ACHN (cell line): ENCODE measurements at places on chromosomes 2 and 18.
A peak's percentile ranks its signal among the peaks of the same experiment; 100 is the strongest.

- no peak for DNase-seq
Observed at GRCh38 chr2:176931588-176932563, 280.7 kb upstream of the HNRNPA3 start.

GRCh38 chr2:126269911-126270310 lies 386.0 kb upstream of the GYPC start:
- no peak for DNase-seq

DNA sequence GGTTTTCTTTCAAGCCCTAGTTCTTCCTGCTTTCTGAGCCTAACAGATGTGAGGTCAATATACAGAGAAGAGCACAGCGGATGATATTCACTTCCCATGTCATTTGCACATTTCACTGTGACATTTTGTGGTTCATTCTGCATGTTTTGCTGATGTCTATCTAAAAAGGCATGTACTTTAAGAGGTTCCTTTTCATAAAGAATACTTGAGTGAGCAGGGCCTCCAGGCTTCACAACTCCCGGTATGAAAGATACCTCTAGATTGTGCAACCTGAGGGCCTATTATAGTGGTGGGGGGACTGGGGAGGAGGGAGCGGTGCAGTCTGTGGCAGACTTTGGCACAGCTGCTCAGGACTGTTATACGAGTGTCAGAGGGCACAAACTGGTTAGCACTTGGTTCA lies 54.6 kb downstream of the CPO start:
- DNase-seq = no peak

- no peak for DNase-seq
Observed at GRCh38 chr2:19850056-19851050, 51.4 kb downstream of the TTC32 start.

GRCh38 chr18:55433648-55434047 lies 154.3 kb downstream of the TCF4 start:
- DNase-seq = no peak

GRCh38 chr2:231378026-231378722 lies 17.3 kb upstream of the B3GNT7 start:
- no peak for DNase-seq

DNA sequence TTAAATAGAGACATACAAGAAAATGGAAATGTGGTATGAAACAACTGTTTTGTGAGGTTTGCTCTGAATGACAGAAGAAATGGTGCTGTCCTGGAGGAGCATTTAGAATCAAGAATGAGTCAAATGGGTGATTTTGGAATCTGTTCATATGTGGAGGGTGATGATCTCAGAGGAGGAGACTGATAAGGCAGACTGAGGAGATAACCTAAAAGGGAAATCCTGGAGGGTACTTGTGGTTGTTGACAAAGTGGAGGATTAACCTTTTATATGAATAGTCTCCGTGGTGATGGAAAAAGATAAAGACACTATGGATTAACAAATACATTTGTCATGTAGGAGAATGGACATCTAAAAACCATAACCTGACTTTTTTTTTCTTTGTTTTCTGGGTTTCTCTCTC lies 74.1 kb downstream of the MMADHC start:
- DNase-seq = no peak

DNA sequence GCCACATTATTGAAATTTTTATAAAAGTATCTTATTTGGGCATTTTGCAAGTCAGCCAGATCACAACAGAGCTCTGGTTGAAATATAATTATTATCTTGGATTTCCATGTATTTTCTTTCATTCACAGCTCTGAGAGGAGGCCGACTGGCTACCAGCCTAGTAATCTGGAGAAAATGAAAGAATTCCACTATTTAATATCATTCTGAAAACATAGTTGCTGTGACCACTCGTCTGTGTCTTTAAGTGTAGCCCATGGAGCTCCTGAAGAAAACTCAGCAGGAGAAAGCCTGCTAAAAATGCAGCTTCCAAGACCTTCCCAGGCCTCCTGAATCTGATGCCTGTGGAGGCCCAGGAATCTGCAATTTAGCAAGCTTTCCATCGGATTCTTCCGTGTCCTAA lies 114.7 kb downstream of the SH3BP4 start:
- DNase-seq = no peak

- no peak for DNase-seq
Observed at GRCh38 chr18:35851286-35851970, 121.1 kb upstream of the RMP24 start.

DNA sequence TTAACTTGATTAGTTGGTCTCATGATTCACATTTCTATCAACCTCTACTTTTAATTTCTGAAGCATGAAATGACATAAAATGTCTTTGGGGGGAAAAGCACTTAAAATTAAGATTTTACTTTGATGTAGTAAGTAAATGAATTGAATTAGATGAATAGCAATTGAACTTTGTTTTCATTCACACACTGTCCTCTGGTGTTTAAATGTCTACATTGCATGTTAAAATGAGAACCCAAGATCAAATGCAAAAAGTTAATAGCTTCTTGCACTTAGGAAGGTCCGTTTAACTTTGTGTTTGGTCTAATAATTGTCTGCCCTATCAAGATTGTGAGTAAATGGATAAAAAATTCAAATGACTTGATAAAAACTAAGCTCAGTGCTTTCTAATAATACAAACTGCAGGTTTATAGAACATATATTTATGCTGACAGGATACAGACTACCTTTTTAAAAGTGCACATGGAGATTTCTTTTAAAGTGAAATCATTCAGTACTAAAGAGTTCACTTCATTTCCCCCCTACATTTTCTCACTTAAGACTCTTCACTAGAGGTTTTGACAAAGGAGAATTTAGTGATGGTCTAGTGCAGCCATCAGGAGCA lies 156.2 kb upstream of the NABP1 start:
- DNase-seq = peak; percentile 62

DNA sequence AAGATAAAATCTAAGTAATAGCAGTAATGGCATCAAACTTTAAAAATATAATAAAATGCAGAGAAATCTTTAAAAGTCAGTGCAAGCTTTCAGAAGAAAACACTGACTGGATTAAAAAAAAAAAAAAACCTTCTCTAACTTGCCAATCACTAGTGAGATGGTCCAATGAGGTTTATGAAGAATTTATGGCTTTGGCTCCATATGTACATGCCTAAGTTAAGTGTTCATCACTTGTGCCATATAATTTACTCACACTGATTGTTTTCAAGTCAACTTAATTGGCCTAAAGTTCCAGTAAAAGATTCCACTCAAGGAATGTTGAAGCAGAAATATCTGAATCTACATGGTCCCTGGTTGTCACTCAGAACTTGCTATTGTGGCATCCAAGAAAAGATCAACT lies 40.7 kb upstream of the RAB27B start:
- DNase-seq = no peak

DNA sequence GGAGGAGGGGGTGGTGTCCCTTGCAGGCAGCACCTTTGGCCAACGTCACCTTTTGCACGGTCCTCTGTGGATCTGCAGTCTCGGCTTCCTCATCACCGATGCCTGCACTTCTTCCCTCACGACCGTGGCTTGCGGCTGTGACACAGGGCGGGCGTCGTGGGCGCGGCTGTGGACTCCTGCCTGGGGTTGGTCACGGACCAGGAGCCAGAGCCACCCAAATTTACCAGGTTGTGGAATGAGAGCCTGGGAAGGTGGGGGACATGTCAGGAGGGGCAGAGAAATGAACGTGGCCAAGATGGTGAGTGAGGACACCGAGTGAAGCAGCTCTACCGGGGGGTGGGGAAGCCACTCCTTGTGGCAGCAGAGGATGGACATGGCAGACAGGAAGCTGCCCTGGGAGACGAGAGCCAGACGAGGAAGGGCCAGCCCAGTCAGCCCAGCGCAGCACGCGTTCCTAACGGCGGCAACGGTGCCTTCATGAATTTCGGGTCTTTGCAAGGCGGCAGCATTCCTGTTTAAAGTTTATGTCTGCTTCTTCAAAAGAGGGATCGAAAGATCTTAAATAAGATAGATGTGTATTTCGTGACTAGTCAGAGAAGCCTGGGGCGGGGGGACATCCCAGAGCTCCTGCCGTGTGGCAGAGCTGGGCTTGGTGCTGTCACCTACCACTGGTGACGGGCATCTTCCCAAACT lies 84.2 kb downstream of the LRRFIP1 start:
- DNase-seq = no peak

GRCh38 chr2:61220768-61221167 lies 58.8 kb downstream of the C2orf74 start:
- DNase-seq = no peak

DNA sequence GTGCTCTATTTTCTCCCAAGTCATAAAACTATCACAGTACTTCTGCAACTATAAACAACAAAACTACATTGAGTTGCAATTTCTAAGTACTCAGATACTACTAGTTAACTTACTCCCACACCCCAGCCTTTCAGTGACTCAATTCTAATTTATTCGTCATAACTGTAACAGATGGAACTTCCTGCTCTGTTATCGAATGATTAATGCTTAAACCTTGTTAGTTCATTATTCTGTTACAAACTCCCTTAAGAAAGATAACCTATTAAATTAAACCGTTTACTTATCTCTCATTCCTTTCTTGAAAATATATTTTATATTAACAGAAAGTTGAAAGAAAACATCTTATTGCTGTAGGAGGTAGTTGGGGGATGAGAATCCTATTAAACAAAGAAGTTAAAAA lies 17.0 kb downstream of the TNFAIP6 start:
- DNase-seq = peak; percentile 92

- no peak for DNase-seq
Observed at GRCh38 chr18:68766433-68766832, 31.4 kb upstream of the CCDC102B start.

GRCh38 chr2:57370882-57371585 lies 675.6 kb upstream of the VRK2 start:
- DNase-seq = peak; percentile 5

GRCh38 chr2:42031281-42032223 lies 16.3 kb upstream of the PKDCC start:
- no peak for DNase-seq

GRCh38 chr2:240509667-240510512 lies 47.9 kb downstream of the ANKMY1 start:
- DNase-seq = no peak

- peak; percentile 47 for DNase-seq
Observed at GRCh38 chr18:5197032-5197434, at the start of gene AKAIN1. Gene AKAIN1 (minus strand): TSS chr18:5197257. CDS start chr18:5197053, 204 bp downstream.

DNA sequence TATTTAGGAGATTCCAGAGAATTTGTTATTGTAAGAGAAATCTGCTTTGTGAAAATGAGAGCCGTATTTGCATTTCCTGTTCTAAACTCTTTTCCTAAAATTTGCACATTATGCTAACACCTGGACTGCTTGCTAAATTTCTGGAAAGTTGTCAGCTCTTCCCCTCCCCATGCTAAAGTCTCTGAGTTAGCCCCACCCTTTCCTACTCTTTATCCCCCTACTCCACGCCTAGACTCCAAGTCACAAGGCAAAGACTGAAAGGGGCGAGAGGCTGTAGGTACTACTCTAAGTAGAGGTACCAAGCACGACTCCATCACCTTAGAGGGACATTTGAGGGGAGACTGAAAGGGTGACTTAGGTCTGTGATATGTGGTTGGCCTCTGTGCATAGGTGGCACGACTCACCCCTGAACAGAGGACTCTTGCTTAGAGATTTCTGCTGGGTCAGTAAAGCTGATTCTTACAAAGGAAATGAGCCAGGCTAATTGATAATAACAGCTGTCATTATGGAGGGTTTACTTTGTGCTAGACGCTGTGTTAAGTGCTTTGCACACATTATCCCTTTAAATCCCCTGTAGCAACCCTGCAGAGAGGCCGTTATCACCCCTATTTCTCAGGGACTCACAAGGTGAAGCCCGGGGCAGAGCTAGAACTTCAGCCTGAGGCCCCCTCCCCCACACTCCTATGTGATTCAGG lies 373.5 kb downstream of the EN1 start:
- DNase-seq = no peak

GRCh38 chr2:20225294-20226151 lies 593 bp upstream of the SDC1 start:
- peak; percentile 76 for DNase-seq

GRCh38 chr2:175976391-175977157 lies 25.5 kb downstream of the LNPK start:
- DNase-seq = peak; percentile 62

GRCh38 chr18:46239549-46239948 lies 135.4 kb downstream of the HAUS1 start:
- peak; percentile 5 for DNase-seq

- peak; percentile 83 for DNase-seq
Observed at GRCh38 chr2:166410828-166411472, 35.2 kb upstream of the SCN9A start.

DNA sequence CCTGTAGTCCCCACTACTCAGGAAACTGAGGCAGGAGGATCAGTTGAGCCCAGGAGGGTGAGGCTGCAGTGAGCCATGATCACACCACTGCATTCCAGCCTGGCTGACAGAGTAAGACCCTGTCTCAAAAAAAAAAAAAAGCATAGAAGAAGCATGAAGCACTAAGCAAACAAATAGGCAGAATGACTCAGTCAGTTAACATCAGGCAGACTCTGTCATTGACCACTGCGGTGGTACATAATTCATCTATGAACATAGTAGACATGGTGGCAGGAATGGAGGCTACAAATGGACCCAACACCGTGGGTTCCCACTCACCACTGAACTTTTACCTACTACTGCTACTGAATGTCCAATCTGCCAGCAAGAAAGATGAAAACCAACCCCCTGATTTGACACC lies 7.6 kb upstream of the ASXL2 start:
- DNase-seq = peak; percentile 75

DNA sequence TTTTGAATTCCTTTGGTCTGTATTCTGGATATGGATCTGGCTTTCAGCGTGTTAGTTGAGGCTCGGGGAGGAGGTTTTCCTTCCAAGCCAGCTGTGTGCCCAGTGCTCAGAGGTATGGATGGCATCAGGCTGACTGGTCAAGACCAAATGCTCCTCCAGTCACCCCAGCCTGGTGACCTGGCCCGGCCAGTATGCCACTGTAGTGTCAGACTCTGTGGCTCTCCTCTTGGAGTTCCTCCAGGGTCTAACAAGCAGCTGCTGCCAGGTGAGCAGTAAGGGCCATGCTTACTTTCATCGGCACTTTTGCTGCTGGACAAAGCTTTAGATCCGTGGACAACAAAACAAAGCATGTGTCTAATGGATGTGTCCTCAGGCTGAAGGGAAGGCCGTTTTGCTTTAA lies 44.1 kb downstream of the CABLES1 start:
- no peak for DNase-seq

DNA sequence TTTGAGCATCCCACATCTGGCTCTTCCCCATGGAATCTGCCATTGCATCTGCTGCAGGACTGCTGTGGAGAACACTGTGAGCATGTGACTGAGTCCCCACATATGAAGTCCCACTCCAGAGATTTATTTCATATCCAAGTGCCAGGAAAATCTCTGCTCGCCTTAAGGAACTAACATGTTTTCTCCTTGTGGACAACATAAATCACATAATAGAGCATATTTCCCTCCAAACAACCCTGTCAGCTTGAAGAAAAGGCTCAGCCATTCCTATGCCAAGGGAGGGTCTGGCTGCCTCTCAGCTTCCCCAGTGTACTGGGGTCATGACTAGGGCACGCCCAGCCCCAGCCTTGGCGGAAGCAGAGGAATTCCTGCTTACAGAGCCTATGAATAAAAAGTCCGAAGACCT lies 193.7 kb downstream of the DNER start:
- DNase-seq = no peak

DNA sequence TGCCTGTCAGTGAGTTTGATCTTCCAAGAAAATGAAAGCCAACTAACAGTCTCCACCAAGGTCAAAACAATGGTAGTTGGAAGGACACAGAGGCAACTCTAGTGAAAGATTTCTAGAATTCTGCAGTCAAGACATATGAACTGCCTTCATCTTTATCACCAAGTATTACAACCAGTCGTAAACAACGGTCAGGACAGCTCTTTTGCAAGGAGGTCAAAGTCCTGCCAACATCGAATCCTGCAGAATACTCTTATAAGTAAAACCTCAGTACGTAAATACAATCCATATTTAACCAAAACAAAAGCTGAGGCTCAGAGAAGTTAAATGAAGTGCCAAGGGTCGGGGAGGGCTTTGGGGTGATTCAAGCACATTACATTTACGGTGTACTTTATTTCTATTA lies 3.1 kb downstream of the FEZ2 start:
- DNase-seq = no peak
